ENCODE measurements at places on chromosomes 6 and 20. TPM values are rescaled to one million over a fixed set of nuclear protein-coding genes. Genes with fewer than 3 reads are reported as not detected.

GRCh38 chr6:431986-432385, 40.4 kb downstream of the IRF4 start:
- H3K36me3 ChIP-seq = no peaks in the 10 kb centered on the region
- H3K4me1 ChIP-seq = no peaks in the 10 kb centered on the region
- no peak for DNase-seq
- H3K27me3 ChIP-seq = peaks cover 2% of the 10 kb centered on the region
- no peak overlapping the region for H3K27ac ChIP-seq

- DNase-seq = no peak
- H3K4me3 ChIP-seq = no peak overlapping the region
- H3K4me1 ChIP-seq = no peaks in the 10 kb centered on the region
- H3K27ac ChIP-seq = no peak overlapping the region
Measured at GRCh38 chr6:164690702-164691500, 618.5 kb downstream of the C6orf118 start.

DNA sequence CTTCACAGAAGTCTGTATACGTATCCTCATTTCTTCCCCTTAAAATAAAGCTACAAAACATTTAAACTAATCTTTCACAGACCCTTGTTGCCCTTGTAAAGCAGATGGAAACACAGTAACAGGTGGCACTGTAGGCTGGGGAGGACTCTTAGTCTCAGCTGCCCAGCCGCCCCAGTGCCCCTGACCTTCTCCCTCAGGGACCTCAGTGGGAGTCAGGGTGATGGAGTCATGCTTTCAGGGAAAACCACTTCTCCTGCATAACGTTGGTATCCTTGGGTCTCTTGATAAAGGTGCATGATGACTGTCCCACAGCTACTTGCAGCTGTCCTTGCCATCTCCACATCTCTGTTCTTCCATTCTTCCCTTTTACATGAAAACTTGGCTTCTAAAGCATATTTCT, 198.6 kb downstream of the CDKAL1 start:
- H3K36me3 ChIP-seq = no peaks in the 10 kb centered on the region
- DNase-seq = no peak
- no peaks in the 10 kb centered on the region for H3K4me1 ChIP-seq

- H3K27me3 ChIP-seq = no peaks in the 10 kb centered on the region
- H3K4me1 ChIP-seq = peaks cover 23% of the 10 kb centered on the region
- peaks cover 3% of the 10 kb centered on the region for H3K36me3 ChIP-seq
- H3K27ac ChIP-seq = no peak overlapping the region
- no peak overlapping the region for H3K4me3 ChIP-seq
- no peak for DNase-seq
Measured at GRCh38 chr20:62935968-62936585, 1.9 kb upstream of the GID8 start.

GRCh38 chr6:149031859-149032598, 285.2 kb downstream of the UST start:
- DNase-seq = no peak
- H3K27me3 ChIP-seq = no peaks in the 10 kb centered on the region
- H3K4me3 ChIP-seq = no peak overlapping the region
- H3K27ac ChIP-seq = peak overlapping the region; percentile 29
- no peaks in the 10 kb centered on the region for H3K36me3 ChIP-seq
- H3K4me1 ChIP-seq = peaks cover 8% of the 10 kb centered on the region

The THBD gene
- 1.4 TPM for total RNA-seq

GRCh38 chr6:119637768-119638167, 288.2 kb upstream of the MAN1A1 start:
- no peaks in the 10 kb centered on the region for H3K4me1 ChIP-seq
- no peaks in the 10 kb centered on the region for H3K27me3 ChIP-seq
- no peaks in the 10 kb centered on the region for H3K36me3 ChIP-seq
- no peak overlapping the region for H3K4me3 ChIP-seq
- H3K27ac ChIP-seq = no peak overlapping the region

DNA sequence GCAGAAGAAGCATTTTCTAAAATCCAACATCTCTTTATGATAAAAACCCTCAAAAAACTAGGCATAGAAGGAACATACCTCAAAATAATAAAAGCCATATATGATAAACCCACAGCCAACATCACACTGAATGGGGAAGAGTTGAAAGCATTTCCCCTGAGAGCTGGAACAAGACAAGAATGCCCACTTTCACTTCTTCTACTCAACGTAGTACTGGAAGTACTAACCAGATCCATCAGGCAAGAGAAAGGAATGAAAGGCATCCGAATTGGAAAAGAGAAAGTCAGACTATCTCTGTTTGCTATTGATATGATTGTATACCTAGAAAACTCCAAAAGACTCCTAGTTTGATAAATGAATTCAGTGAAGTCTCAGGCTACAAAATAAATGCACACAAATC, 7.9 kb upstream of the CDK19 start:
- no peak for DNase-seq
- H3K27me3 ChIP-seq = no peaks in the 10 kb centered on the region

The LGSN gene
- total RNA-seq = 0.33 TPM

DNA sequence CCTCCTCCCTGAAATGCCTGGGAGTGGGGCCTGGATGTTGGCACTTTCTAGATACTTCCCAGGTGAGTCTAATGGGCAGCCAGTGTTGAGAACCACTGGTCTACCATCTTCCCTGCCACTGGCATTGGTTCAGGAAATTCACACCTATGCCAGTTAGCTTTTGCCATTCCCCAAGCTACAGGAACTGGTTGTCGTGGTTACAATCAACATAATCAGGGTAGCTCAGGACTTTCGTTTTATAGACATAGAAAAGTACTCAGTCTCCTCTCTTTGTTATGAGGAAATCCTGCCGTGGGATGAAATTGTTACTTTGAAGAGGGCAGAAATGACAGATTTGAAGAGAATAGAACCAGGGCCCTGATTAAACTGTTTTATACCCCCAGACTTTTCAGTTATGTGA, 127.9 kb upstream of the FOXO3 start:
- H3K27me3 ChIP-seq = no peaks in the 10 kb centered on the region
- H3K36me3 ChIP-seq = no peaks in the 10 kb centered on the region
- DNase-seq = no peak
- H3K27ac ChIP-seq = no peak overlapping the region
- no peak overlapping the region for H3K4me3 ChIP-seq

- DNase-seq = no peak
- no peaks in the 10 kb centered on the region for H3K36me3 ChIP-seq
- H3K27me3 ChIP-seq = no peaks in the 10 kb centered on the region
- H3K27ac ChIP-seq = no peak overlapping the region
- peaks cover 10% of the 10 kb centered on the region for H3K4me1 ChIP-seq
Measured at GRCh38 chr6:157849288-157850017, 26.4 kb downstream of the SNX9 start.

DNA sequence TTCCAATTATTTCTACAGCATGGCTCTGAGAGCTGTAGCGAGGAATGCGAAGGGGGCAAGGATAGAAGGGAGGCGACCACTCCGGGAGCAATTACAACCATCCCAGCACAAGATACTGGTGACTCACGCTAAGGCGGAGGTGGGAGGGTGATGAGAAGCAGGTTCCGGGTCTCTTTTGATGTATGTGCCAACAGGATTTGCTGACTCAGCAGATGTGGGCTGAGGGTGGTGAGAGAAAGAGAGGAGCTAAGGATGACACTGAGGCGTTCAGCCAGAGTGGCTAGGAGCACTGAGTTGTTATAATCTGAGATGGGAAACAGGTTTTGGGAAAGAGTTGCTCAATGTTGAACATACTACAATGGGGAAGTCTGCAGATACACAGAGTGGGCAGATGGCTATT, 9.3 kb upstream of the TXNDC5 start:
- H3K27ac ChIP-seq = no peak overlapping the region
- no peaks in the 10 kb centered on the region for H3K36me3 ChIP-seq
- no peaks in the 10 kb centered on the region for H3K27me3 ChIP-seq
- H3K4me1 ChIP-seq = no peaks in the 10 kb centered on the region
- DNase-seq = no peak

The ACTL10 gene
- 0.50 TPM for total RNA-seq

GRCh38 chr20:36377348-36378326, 71.5 kb downstream of the DLGAP4 start:
- no peaks in the 10 kb centered on the region for H3K36me3 ChIP-seq
- no peaks in the 10 kb centered on the region for H3K4me1 ChIP-seq
- H3K27me3 ChIP-seq = no peaks in the 10 kb centered on the region

The ZC2HC1B gene
- not detected for total RNA-seq
